ENCODE measurements at places on chromosomes 11 and 22. TPM values are rescaled to one million over a fixed set of nuclear protein-coding genes. Genes with fewer than 3 reads are reported as not detected.

PELI3 gene
- 8.4 TPM for polyA plus RNA-seq

DNA sequence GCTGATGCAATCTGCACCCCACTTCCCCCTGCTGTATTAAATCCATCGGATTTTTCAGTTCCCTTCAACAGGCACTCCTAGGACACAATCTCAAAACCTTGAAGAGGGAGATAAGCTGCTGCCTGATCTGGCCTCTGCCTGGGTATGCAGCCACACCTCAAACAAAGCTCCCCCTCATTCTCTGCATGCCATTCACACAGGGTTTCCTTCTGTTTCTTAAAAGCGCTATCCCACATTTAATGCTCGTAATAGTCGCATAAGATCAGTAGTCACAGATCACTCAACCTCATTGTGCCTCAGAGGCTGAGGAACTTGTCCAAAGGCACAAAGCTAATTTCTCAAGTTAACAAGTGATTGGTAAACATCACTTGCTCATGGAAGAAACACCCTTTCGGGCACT is 34.0 kb downstream of the UQCR10 start:
- DNase-seq, result no peak
- no peaks in the 10 kb centered on the region for H3K27me3 ChIP-seq
- peaks cover 92% of the 10 kb centered on the region for H3K36me3 ChIP-seq
- no peak overlapping the region for H3K27ac ChIP-seq
- H3K4me3 ChIP-seq, result no peak overlapping the region

OR51B2 gene
- not detected for polyA plus RNA-seq

- DNase-seq, result no peak
- no peak overlapping the region for H3K27ac ChIP-seq
- no peak overlapping the region for H3K4me3 ChIP-seq
- no peaks in the 10 kb centered on the region for H3K4me1 ChIP-seq
Observed at GRCh38 chr11:106706355-106706754, 311.9 kb downstream of the GUCY1A2 start.

GGT5 gene
- polyA plus RNA-seq, result not detected

GRCh38 chr11:69352715-69353319 is 58.9 kb downstream of the MYEOV start:
- no peak overlapping the region for H3K4me3 ChIP-seq
- no peak overlapping the region for H3K27ac ChIP-seq
- no peaks in the 10 kb centered on the region for H3K27me3 ChIP-seq
- DNase-seq, result no peak
- H3K36me3 ChIP-seq, result no peaks in the 10 kb centered on the region

GRCh38 chr11:121844016-121844415 is 272.0 kb downstream of the BLID start:
- no peaks in the 10 kb centered on the region for H3K4me1 ChIP-seq
- H3K27me3 ChIP-seq, result no peaks in the 10 kb centered on the region
- H3K27ac ChIP-seq, result no peak overlapping the region
- H3K36me3 ChIP-seq, result no peaks in the 10 kb centered on the region
- no peak for DNase-seq

DNA sequence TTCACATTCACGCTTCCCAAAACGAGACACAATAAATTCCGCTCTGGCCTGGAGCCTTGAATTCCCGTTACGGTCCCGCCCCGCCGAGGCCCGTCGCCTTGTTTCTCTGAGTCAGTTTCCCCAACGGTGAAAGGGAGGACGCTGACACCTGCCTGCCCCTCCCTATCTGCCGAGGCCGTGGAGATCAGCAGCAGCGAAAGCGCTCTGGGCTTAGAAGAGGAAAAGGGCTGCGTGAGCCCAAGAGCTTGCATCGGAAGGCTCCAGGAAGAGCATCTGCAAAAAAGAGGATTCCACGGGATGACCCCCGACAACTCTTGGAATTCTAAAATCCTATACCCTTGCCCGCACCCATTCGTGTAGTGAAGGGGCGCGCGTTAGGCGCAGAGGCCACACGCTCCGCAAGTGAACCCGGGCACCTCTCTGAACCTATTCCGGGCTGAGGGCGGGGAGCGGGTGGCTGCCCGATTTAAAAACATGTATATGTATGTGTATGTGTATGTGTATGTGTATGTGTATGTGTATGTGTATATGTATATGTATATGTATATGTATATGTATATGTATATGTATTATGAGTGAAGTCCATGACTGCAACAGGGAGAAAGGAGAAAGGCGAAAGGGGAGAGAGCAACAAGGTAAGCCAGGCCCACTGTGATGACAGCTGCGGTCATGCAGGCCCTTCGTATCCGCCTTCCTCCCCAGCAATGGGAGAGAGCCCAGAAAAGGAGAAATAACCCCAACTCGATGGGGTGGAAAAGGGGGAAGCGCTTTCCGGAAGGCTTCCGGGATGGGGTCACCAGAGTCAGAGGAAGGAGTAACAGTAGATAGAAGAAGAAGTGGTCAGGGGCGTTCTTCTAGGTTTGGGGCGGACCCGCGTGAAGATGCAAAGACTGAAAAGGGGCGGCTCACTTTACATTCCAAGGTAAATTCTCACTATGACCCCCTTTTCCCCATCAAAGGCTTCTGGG is 948 bp upstream of the MRTFA start:
- peak overlapping the region; percentile 85 for H3K27ac ChIP-seq
- no peaks in the 10 kb centered on the region for H3K27me3 ChIP-seq
- peaks cover 26% of the 10 kb centered on the region for H3K4me1 ChIP-seq
- H3K36me3 ChIP-seq, result peaks cover 8% of the 10 kb centered on the region
- peak; percentile 43 for DNase-seq

- no peak overlapping the region for H3K27ac ChIP-seq
- H3K27me3 ChIP-seq, result no peaks in the 10 kb centered on the region
- no peak overlapping the region for H3K4me3 ChIP-seq
- H3K4me1 ChIP-seq, result no peaks in the 10 kb centered on the region
- DNase-seq, result no peak
Observed at GRCh38 chr11:121575250-121575962, 122.6 kb upstream of the SORL1-AS1 start.

KDM4D gene
- 0.44 TPM for polyA plus RNA-seq

GRCh38 chr11:4049006-4049405 is 45.6 kb upstream of the RRM1 start:
- no peaks in the 10 kb centered on the region for H3K36me3 ChIP-seq
- no peaks in the 10 kb centered on the region for H3K4me1 ChIP-seq
- no peak overlapping the region for H3K27ac ChIP-seq
- H3K27me3 ChIP-seq, result no peaks in the 10 kb centered on the region
- no peak overlapping the region for H3K4me3 ChIP-seq

TTC38 gene
- 2.9 TPM for polyA plus RNA-seq

GRCh38 chr11:63847363-63847762 is 8.5 kb downstream of the MARK2 start:
- no peak overlapping the region for H3K4me3 ChIP-seq
- peaks cover 34% of the 10 kb centered on the region for H3K4me1 ChIP-seq
- no peaks in the 10 kb centered on the region for H3K36me3 ChIP-seq

DNA sequence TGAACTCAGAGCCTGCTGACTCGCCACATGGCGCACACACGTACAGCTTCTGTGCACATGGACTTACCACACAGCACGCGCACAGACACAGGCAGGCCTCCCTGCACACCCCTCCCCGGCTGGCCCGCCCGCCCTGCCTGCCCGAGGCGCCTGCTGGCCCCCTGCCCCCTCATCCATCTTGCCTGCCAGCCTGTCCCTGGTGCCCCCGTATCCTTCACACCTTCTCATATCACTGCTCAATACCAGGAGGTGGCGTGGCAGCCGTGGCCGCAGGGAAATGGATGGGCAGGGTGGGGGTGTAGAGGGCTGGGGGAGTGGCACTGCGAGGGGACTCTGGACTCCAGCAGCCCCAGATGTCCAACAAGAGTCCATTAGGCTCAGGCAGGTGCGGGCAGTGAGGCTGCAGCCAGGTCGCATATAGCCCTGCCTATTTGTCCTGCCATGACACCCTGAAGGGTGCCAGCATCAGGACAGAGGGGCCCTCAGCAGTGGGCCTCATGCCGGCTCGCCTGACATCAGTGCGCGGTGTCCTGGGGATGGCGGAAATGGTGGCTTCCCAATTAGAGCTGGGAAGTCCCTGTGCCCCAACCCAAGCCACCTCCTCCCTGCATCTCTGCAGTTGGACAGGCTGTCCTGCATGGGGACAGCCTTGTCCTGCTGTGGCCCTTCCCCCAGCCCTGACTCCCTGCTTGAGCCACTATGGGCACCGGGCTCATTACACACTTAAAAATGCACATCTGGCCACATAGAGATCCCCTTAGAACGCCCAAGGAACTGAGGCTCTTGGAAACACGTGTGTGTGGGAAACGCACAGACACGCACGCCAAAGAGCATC is 2.0 kb upstream of the TBX10 start:
- H3K27ac ChIP-seq, result no peak overlapping the region
- no peak overlapping the region for H3K4me3 ChIP-seq

ANKK1 gene
- polyA plus RNA-seq, result 0.61 TPM

All from naive thymus-derived CD4-positive, alpha-beta T cell (primary cell).